Activated T-cell treated with anti-CD3 and anti-CD28 coated beads, Interleukin-2, amount 50 U/mL, for 48 hours (primary cell): ENCODE measurements at places on chromosomes 2 and 18.

DNA sequence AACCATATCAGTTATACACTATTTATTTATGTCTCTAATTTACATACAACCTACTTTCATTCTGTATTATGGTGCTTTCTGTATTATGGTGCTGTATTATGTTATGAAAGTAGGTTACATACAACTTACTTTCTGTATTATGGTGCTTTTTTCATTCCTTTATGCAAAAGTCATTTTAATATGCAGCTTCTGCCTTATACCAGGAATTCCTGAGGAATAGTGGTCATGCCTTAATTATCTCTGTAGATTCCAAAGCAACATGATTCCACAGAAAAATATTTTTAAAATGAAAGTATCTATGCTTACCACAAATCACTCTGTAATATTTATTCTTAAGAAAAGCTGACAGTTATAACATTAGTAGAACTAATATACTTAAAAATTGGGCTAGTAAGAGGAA lies 922.0 kb upstream of the NRXN1 start:
- DNase-seq = no peak

- peak; percentile 79 for DNase-seq
Measured at GRCh38 chr2:241867776-241868420, 1.6 kb upstream of the RTP5 start.

GRCh38 chr18:8744656-8745055 lies 39.3 kb downstream of the MTCL1 start:
- DNase-seq = peak; percentile 25

DNA sequence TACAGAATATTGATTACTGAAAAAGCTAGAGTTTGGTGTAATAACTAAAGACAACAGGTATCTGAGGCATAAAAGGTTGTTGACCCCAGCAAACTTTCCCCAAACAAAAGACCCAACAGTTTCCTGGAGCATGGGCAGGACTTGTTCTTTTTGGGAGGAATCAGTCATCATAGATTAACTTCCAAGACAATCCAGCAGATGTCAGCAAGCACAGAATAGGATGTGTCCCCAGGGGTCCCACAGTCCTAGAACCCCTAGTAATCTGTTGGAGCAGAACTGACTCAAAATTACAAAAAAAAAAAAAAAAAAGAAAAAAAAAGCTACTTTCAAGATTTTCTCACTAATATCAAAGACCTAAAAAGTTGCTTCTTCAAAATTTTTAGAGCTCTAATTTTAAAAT lies 564.7 kb upstream of the SLC39A10 start:
- no peak for DNase-seq

GRCh38 chr2:197576631-197577030 lies 60.8 kb downstream of the MOB4 start:
- DNase-seq = no peak
